Activated T-helper 1 cell treated with anti-CD3 and anti-CD28 coated beads, Interleukin-2, amount 50 U/mL, for 16 hours (primary cell): ENCODE measurements at places on chromosomes 3 and 15.

DNA sequence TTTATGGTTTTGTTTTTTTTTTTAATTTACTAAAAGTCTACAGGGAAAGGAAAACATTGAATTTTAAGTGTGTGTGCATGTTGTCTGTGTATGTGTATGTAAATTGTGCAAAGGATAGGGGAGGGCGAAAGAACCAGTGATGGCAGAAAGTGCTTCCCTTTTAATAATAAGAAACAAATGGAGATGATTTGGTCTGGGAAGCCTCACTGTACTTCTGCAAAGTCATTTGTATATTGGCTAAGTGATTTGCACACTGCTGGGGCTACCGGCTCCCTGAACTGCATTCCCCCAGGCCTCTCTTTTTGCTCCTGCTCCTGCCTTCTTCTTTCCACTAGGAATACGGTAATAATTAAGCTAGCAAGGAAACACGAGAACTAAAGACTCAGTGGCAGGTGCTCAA is 101.2 kb downstream of the CD47 start:
- no peak for DNase-seq

GRCh38 chr3:149965278-149965677 is 5.4 kb downstream of the PFN2 start:
- DNase-seq = no peak

DNA sequence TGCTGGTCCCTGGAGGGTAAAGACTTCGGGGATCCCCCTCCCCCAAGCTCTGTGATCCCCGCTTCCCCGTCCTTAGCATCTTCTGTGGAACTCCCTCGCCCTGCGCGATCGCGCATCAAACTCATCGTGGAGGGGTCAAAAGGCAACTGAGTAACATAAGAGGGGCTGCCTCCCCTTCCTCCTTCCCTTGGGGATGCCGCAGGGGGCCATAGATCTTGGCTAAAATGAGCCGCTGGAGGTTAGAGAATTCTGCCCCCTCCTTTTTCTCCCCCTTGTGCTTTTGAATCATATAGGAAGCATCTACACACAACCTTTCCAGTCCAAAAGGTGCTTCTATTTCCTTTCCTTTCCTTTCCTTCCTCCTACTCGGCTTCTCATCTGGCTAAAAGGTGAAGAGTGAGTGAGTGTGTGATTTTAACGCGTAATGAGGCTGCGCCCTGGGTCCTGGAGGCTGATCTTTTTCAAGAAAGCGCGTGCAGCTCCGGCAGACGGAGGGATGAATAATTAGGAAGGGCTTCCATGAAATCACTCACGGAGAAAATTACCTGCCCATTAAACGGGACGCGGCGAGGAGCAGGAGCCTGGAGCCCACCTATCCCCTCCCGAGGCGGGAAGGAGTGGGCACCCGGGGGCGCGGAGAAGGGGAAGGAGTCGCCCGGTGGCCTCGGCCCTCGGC is 831 bp upstream of the ROBO2 start:
- DNase-seq = no peak

- no peak for DNase-seq
These were observed 81.9 kb upstream of the PLXNA1 start for GRCh38 chr3:126900859-126901540.

- DNase-seq = no peak
These were observed 57.2 kb downstream of the SEC22A start for GRCh38 chr3:123258811-123259420.
